ENCODE measurements at places on chromosomes 7 and 10.

- DNase-seq: no peak
Measured at GRCh38 chr10:68957654-68958053, 1.7 kb downstream of the DDX21 start.

- no peak for DNase-seq
Measured at GRCh38 chr7:120456699-120457098, 183.7 kb downstream of the KCND2 start.

DNA sequence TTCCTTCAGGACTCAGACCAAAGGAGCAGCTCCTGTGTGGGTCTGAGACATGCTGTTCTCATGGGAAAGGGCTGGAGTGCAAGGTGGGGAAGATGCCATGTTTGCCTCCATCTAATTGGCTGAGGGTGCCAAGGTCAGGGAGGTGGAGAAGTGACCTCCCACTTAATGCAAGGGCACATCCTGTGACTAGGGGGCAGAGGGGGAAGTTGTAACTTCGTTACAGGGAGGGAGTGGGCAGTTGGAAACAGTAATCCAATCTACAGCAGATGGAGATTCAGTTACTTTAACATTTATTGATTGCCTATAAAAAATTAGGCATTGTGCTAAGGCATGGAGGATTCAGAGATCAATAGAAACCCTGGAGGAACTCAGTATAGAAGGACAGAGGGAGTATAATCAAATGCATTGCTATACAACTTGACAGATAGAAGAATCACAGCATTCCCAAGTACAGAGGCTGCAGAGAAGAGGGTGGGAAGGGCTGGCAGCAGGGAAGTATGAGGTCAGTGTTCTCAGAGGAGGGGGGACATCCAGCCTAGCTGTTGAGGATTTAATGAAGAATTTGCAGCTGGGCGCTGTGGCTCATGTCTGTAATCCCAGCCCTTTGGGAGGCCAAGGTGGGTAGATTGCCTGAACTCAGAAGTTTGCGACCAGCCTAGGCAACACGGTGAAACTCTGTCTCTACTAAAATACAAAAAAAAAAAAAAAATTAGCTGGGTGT is 75.9 kb downstream of the CCNY start:
- DNase-seq: no peak

GRCh38 chr7:28807396-28807994 is 150.6 kb downstream of the TRIL start:
- DNase-seq: no peak

GRCh38 chr7:127792528-127793342 is 140.7 kb downstream of the SND1 start:
- DNase-seq: no peak

DNA sequence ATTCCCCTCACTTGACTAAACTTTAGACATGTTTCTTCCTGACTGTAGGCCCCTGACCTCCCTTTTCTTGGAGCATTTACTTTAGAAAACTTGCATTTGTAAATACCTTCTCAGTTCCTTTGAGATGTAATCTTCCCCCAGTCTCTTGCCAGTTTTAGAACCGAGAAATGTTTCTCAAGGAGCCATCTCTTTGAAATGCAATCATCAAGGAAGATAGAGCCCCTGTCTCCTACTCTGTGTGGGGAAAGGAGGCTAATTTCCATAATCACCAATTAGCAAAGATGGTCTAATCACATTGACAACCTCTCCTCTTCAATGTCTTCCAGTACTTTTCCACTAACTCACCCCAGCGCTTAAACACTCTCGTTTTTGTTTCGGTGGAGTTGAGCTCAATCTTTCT is 70.0 kb upstream of the SMIM30 start:
- no peak for DNase-seq

- DNase-seq: no peak
Measured at GRCh38 chr10:21603721-21604120, 69.7 kb downstream of the MLLT10 start.

GRCh38 chr10:451021-451471 is 238.4 kb downstream of the DIP2C start:
- DNase-seq: no peak

GRCh38 chr7:75772081-75773077 is at the start of gene CCL26:
TSS of gene CCL26 (minus strand) at chr7:75772211. CDS start at chr7:75772176, 35 bp downstream.
- no peak for DNase-seq

DNA sequence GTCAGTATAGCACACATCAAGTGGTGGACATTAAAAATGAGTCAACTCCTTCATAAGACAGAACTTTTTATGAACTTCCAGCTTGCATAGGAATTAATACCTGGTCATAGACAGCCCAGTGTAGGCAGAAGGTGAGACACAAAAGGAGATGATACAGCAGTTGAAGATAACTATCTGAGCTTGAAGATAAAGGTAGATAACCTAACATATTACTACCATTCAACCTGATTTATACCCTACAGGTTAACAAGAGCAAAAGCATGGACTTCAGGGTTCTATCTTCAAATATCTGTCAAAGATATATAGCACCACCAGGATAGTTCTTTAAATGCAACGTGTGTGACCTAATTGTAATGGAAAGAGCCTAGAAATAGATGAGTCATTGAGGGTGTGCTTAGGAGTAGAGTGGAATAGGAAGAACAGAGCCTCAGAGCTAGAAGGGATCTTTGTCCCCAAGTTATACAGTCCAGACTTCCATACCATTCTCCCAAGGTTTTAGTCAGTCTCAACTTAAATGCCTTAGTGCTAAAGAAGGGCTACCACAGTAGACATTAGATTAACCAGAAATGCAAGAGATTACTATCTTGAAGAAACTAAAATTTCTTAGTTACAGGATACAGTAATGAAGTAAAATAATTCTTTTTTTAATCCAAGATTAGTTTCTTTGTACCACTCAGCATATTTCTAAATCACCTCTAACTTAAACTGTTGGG is 9.2 kb downstream of the ZNF800 start:
- DNase-seq: no peak

DNA sequence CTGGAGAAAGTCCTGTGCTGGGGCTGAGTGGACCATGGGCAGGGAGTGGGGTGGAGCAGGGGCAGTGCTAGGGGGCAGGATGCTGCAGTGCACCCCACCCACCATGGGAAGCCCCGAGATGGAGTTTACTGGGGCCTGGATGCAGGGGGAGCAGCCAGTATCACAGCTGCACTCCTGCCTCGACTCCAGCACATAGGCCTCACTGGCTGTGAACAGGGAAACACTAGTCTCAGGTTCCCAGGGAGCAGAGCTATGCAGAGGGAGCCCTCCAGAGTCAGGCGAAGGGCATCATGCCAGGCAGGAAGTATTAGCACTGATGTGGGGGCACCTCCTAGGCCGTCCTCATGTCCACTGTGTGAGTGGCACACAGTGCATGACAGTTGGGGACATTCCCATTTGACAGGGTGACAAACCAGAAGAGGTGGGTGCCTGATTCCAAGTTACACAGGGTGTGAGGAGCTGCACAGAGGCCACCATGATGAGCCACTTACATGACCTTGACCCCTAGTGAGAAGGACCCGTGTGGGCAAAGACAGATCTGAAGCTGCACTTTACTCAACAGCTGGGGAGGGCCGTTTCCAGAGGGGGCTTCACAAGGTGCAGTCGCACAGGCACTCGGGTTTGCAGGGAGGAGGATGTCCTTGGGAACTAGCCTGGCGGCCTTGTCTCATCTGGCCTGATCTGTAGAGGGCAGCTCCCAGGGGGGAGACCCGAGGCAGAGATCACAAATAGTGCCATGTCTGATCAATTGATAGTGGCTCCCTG is 69.9 kb upstream of the LRRC4 start:
- DNase-seq: no peak

DNA sequence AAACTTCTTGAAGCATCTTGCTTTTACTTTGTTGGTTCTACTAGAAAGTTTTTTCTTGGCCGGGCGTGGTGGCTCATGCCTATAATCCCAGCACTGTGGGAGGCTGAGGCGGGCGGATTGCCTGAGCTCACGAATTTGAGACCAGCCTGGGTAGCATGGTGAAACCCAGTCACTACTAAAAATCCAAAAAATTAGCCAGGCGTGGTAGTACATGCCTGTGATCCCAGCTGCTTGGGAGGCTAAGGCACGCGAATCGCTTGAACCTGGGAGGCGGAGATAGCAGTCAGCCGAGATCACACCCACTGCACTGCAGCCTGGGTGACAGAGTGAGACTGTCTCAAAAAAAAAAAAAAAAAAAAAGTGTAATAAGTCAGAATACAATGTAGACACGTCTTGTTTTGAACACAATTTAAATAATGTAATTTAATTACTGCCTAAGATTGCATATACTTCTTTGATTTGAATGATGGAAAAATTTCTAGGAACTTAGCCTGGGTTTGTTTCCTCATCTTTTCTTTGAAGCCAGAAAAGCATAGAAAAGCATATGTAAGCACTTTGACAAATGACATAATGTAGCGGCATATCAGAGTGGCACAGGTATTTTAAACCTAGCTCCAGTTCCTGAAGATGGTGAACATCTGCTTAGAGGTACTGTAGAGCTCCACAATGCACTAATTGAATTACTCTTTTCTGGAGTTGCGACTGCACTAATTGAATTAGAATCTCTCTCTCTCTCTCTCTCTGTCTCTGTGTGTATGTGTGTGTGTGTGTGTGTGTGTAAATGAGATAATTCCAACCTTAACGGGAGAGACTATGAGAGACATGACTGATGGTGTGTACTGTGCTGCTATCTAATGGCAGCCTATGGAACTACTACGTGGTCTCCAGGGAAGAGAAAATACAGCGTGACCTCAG is 87.8 kb downstream of the BTRC start:
- peak; percentile 7 for DNase-seq

DNA sequence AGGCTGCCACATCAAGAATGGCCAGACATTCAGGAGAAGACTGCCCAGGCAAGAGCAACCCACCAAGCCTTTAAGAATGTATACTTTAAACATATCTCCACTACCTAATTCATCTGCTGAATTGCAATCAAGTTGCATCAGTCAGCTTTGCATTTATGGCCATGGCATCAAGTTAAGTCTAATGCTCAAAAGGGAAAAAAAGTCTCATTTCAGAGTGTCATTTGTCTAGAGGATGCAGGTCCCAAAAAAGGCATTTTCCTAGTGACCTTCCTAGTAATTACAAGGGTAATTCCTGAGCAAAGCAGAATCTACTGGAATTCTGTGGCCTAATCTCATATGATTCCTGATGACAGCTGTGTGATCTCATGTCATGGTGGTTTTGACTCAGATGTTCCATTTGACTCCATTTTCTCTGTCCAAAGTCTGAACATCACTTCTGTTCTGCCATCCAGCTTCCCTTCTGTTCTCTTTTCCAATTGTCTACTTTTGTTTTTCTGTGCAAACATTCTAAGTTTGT is 7.3 kb upstream of the CABCOCO1 start:
- DNase-seq: no peak

- no peak for DNase-seq
Measured at GRCh38 chr7:51589111-51589510, 272.5 kb upstream of the COBL start.

DNA sequence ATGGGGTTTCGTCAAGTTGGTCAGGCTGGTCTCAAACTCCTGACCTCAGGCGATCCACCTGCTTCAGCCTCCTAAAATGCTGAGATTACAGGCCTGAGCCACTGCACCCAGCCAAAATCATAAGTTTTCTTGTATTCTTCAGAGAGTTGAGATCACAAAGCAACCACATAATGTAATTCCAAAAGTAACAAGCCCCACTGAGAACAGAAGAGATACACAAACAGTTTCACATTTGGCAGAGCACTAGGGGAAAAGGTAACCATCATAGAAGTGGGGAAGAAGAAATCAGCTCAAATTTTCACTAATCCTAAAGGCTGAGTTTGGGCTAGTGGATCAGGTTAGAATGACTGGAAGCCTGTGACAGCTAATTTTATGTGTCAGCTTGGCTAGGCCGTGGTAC is 5.4 kb upstream of the CEP41 start:
- no peak for DNase-seq

All from renal cortex interstitium (tissue), 15 donors.